Activated CD8-positive, alpha-beta T cell treated with anti-CD3 and anti-CD28 coated beads for 36 hours (primary cell): ENCODE measurements at places on chromosomes 6 and 20.

GRCh38 chr6:113539623-113540022, 317.5 kb upstream of the MARCKS start:
- DNase-seq = no peak

GRCh38 chr6:150915880-150916265, 50.4 kb downstream of the MTHFD1L start:
- no peak for DNase-seq

DNA sequence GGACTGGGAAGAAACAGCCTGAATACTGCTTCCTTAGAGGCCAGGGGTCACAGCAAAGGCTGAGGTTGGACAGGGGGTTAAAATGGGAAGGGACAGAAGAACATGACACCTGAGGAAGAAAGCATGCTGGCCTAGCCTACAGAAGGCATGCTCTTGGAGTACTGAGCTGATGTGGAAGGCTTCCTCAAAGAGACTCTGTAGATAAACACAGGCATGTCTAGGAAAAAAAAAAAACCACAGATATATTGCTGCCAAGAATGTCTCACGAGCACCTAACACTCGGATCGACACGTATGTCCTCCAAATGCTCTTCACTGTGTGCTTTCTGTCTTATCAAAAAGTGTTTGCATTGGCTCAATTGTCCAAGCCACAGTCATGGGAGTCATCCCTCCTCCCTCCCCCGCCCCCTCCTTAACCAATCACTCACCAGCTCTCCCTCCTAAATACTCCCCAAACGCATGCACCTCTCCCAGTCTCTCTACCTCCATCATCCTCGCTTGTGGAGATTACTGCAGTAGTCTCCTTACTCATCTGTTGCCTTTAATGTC, 101.1 kb upstream of the LRFN2 start:
- DNase-seq = no peak

GRCh38 chr20:53677447-53678314, 84.0 kb upstream of the ZNF217 start:
- DNase-seq = peak; percentile 56

- DNase-seq = no peak
These were observed 631.4 kb downstream of the CDH26 start for GRCh38 chr20:60589623-60590022.

GRCh38 chr20:46681032-46681854, 8.0 kb downstream of the TP53RK start:
- peak; percentile 87 for DNase-seq

GRCh38 chr6:98844244-98845210, 10.2 kb downstream of the POU3F2 start:
- no peak for DNase-seq

DNA sequence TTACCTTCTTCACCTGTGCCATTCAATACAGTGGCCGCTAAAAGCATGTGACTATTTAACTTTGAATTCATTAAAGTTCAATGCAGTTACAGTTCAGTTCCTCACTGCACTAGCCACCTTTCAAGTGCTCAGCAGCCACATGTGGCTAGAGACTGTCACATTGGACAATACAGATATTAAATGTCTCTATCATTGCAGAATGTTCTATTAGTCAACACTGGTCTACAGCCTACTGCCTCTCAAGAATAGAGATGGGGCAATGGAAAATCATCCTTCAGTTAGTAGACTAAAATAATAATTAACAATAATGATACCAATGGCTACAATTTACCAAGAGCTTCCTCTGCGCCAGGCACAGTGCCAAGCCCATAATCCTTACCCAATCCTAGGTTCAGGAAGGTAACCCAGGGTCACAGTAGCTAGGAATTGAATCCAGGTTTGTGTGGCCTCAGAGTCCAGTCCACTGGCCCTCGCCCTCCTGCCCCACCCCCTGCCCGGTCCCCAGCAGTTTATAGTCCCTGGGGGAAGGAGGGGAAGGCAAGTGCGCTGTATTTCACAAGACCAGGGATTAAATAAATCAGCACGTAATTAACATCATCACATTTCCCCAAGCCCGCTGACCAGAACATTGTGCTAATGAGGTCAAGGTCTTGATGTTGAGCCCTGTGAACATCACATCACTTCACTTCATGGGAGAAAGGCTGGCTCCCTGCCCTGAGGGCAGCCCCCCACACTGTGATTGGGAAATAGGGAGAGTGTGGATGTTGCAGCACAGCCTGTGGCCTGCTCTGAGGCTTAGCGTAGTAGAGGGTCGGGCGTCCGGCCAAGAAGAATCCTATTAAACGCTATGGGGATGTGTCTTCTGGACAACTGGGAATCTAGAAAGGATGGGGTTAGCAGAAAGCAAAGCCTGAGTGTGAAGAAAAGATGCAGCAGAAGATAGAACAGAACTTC, 147.2 kb downstream of the VEGFA start:
- no peak for DNase-seq

DNA sequence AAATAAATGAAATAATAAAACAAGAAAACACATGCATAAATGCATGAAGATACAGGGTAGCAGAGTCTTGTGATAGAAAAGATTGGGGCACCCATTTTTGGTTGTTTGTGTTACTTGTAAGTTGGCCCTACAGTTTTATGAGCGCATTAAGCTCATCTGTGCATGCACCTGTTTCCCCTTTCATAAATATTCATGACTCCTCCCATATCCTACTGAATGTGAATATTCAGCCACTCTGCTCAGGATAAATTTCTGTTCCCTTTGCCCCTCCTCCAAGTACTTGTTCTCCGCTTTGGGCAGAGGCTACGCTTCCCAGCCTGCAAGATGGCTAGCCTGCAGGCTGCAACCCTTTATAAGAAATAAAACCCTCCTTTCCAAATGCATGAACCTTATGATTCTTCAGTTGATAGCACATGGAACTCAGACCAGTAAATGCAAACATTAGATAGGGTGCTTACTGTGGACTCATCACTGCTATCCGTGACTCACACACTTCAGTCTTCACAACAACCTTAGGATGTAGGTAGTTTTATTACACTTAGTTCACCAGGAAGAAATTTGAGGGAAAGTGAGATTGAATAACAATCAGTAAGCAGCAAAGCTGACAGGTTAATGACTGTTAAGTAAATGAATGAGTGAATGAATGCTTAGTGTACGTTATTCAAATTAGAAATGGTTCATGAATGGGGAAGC, 15.0 kb downstream of the ALDH8A1 start:
- no peak for DNase-seq

GRCh38 chr6:135289816-135290215, 108.7 kb downstream of the MYB start:
- no peak for DNase-seq

DNA sequence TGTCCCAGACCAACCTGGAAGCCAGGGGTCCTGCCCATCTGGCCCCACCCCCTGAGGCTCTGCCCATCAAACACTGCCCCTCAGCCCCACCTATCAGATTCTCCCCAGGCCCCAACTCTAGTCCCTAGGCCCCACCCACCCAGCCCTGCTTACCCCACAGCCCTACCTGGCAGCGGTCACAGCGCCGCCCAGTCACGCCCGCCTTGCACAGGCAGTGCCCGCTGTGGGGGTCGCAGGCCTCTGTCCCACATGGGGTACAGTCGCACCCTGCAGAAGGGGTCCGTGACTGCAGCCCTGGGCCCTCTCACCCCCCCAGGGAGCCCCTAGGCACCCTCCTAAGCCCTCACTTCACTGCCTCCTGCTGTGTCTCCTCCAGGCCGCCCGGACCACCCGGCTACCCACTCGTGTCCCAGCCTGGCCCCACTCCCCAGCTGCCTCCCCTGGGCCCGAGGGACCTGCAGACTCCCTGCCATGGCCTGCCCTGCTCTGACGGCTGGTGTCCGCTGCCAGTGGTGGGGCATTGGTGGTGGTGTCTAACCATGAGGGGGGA, 19.8 kb downstream of the ADRM1 start:
- no peak for DNase-seq

DNA sequence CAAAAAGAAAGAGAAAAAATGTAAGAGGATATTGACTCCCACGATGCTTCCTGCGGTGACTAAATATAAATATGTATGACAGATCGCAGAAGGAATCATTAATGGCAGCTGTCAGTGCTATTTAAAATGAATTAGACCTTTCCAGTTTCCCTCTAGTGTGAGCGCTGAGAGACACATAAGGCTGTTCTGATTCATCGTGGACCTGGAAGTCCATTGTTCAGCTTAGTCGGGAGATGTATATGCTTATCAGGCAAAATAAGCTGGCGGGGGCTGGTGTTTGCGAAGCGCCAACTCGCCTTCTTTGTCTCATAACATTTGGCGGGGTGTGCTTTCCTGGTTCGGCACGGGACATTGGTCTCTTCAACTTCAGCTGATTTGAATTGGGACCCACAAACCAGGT, 95.4 kb downstream of the CDH4 start:
- DNase-seq = no peak

GRCh38 chr6:25320459-25320858, 41.3 kb downstream of the CARMIL1 start:
- DNase-seq = no peak

DNA sequence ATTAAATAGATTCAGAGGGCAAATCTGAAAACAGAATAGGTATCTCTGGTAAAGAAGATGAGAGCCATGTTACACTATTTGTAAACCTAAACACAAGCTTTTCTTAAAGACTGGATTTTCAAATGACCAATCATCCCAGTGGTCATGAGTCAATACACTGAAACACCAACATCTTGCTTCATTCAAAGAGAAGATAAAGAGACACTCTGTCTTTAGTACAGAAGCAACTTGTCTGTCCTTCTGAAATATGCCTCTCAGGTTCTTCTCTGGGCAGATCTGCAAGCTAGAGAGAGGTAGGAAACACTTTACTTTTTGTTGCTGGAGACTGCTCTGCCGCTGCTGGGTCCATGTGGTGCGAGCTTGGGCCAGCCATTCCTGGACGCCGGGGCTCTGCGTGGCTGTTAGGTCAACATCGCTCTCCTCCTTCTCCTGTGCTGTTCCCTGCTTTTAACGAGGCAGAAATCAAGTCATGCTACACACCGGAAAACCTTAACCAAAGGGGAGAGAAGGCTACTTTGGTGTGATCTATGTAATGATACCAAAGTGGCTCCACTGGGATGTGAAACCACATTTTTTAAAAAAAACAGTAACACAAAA, 368.2 kb downstream of the SYNE1 start:
- no peak for DNase-seq

DNA sequence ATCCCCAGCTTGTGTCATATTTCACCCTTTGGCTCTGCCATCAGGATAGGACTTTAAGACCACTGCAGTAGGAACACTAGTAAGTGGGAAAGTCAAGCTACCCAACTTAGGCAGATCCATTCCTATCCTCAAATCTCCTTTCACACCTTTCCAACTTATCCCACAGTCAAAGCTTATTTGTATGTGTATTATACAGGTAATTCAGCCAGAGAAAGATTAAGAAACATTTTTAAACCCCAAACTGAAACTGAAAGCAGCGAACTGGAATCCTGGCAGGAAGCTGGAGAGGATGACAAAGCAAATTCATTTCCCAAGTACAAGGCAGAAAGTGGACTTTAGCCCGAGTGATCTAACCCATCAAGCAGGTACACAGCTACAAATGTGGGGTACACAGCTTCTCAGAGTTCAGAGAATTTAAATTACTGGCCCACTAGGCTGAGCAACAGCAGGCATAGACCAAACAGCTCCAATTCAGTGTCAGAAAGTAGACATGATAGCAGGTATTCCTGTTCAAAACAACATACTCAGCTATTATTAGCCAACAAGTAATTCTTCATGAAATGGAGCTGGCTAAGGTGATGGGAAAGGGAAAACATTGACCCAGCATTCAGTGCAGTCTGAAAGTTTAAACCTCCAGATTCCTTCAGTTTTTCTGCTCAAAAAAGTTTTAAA, 39.1 kb downstream of the ILRUN start:
- peak; percentile 12 for DNase-seq

GRCh38 chr20:57332105-57333089, 2.8 kb downstream of the SPO11 start:
- no peak for DNase-seq

DNA sequence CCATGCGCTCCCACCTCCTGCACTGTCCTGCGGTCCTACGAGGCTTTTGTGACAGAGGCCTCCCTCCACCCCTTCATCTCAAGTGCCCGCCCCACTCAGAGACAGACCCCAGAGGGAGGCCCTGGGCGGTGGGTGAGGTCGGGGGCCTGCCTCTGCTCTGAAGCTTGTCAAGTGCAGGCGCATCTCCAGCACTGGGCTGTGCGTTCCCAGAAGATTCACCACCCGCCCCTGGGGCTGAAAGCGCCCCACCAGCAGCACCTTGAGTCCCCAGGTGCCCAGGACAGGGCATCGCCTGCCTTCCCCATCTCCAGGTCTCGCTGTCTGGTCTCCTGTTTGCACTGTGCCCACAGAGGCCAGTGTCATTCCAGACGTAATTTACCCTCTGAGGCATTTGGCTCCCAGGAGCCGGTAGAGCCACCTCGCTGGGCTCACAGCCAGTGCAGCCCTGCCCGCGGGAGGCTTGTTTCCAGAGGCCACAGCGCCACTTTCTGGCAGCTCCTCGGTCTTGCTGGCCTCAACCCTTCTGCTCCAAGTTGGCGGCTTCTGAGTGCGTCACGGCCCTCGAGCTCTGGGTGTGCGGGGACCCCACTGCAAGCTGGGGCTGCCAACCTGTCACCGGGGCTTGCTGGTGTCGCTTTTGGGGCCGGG, 191.1 kb downstream of the TAF4 start:
- DNase-seq = peak; percentile 10

GRCh38 chr6:75467966-75468365, 25.6 kb downstream of the FILIP1 start:
- no peak for DNase-seq

GRCh38 chr20:19486446-19486845, 271.6 kb upstream of the RIN2 start:
- no peak for DNase-seq

GRCh38 chr6:99471638-99472037, 43.6 kb downstream of the USP45 start:
- no peak for DNase-seq

GRCh38 chr6:137092018-137092417, 47.3 kb upstream of the IL20RA start:
- no peak for DNase-seq

GRCh38 chr6:34512738-34513115, 43.4 kb downstream of the SPDEF start:
- no peak for DNase-seq

DNA sequence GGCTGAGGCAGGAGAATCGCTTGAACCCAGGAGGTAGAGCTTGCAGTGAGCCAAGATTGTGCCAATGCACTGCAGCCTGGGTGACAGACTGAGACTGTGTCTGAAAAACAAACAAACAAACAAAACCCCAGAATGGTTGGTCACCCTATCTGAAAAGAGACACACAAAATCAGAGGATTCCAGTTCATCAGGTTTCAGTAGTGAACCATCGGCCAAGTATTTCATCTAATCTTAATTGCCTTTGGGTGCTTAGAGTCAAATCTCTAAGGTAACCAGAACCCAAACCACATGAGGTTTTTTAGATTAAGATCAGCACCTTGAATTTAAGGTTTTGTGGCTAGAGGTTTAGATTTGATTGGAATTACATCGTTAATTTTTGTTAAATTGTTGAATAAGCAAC, 8.3 kb upstream of the ZBTB2 start:
- DNase-seq = no peak

DNA sequence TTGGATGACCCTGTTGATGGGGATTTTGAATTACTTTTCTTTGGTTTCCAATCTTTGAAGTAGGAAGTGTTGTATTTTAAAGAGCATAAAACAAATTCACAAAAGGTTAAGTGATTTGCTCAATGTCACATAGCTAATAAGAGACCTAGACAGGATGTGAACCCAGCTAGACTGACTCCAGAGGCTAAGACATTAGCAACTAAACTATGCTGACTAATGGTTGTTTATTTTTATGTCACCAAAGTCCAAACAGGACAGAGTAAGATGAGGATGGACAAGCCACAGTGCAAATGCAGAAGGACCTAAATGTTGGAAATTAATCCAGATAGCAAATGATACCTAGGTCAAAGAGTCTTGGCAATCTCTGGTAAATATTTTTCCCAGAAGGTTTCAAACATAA, 38.0 kb downstream of the OGFRL1 start:
- no peak for DNase-seq
